ENCODE measurements at places on chromosomes 11 and 22. TPM values are rescaled to one million over a fixed set of nuclear protein-coding genes. Genes with fewer than 3 reads are reported as not detected.

PRRG4 gene
- 48.1 TPM for total RNA-seq

LUZP2 gene
- total RNA-seq: 0.23 TPM

CARD18 gene
- total RNA-seq: not detected

OVCH2 gene
- not detected for total RNA-seq

OR2AG2 gene
- total RNA-seq: 0.76 TPM

TENM4 gene
- 39.3 TPM for total RNA-seq

CBX6 gene
- 7.8 TPM for total RNA-seq

SIDT2 gene
- total RNA-seq: 7.5 TPM

NAALAD2 gene
- not detected for total RNA-seq

L3MBTL2 gene
- total RNA-seq: 14.9 TPM

OR6T1 gene
- not detected for total RNA-seq

UPK3A gene
- total RNA-seq: not detected

OR8J3 gene
- total RNA-seq: not detected

BMAL1 gene
- 23.0 TPM for total RNA-seq

C22orf15 gene
- not detected for total RNA-seq

RASL10A gene
- total RNA-seq: 0.75 TPM

ADAMTS8 gene
- 1.1 TPM for total RNA-seq

IL17RA gene
- 8.6 TPM for total RNA-seq

MRGPRX2 gene
- not detected for total RNA-seq

SLC22A25 gene
- not detected for total RNA-seq

APLNR gene
- total RNA-seq: 1.7 TPM

BATF2 gene
- 0.38 TPM for total RNA-seq

SLC15A3 gene
- 11.5 TPM for total RNA-seq

OR6A2 gene
- 0.38 TPM for total RNA-seq

CDC42EP1 gene
- 40.6 TPM for total RNA-seq

C11orf42 gene
- total RNA-seq: not detected

OR10A2 gene
- total RNA-seq: not detected

MAPK8IP2 gene
- total RNA-seq: 1.3 TPM

FIBIN gene
- 2.3 TPM for total RNA-seq

PKNOX2 gene
- 0.40 TPM for total RNA-seq
